ENCODE measurements at places on chromosomes 1 and 21.
A peak's percentile ranks its signal among the peaks of the same experiment; 100 is the strongest.

- no peak for DNase-seq
Observed at GRCh38 chr1:24410750-24411149, 2.8 kb downstream of the STPG1 start.

DNA sequence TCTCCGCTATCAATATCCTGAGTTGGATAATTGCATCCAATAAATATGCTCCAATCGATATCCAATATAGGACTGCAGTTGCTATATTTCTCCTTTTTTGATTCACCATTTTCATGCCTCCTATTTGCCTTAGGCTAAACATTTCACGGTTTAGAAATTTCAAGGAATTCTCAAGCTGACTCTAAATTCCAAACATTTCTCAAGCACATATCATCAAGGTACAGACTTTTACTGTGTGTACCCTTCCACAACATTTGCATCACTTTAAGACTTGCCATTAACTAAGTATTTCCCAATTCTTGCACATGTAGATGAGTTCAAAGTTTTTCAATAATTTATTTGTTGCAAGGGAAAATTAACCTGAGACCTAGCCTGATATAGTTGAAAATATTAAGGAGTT is 795.2 kb upstream of the TMPRSS15 start:
- no peak for DNase-seq

DNA sequence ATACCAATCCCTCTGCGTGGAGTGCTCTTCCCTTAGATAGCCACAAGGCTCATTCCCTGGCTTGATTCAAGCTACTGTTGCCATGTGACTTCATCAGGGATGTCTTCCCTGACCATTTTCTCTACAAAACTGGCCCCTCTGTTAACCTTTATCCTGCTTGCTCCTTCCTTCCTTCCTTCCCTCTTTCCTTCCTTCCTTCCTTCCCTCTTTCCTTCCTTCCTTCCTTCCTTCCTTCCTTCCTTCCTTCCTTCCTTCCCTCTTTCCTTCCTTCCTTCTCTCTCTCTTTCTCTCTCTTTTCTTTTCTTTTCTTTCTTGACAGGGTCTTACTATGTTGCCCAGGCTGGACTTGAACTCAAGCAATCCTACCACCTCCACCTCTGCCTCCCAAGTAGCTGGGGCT is 6.2 kb upstream of the RYR2 start:
- DNase-seq = no peak

GRCh38 chr1:4726620-4727341 is 72.4 kb downstream of the AJAP1 start:
- DNase-seq = no peak

DNA sequence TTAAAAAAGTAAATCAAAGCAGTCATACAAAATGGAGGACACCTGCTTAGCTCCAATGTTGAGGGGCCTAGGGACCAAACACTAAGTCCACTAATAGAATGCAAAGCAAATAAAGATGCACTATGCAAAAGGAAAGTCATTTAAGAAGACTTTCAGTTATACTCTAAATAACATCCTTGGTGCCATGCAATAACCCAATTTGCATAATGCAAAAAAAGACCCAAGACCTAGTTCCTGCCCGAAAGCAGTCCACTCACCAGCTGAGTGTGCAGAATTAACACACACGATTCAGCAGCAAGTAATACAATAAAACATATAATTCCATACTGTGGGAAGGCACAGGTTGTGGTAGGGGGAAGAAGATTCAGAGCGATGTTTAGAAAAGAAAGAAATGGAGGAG is 101.8 kb downstream of the TGFBR3 start:
- no peak for DNase-seq

- DNase-seq = no peak
Observed at GRCh38 chr1:192589813-192590212, 14.2 kb downstream of the RGS1 start.

DNA sequence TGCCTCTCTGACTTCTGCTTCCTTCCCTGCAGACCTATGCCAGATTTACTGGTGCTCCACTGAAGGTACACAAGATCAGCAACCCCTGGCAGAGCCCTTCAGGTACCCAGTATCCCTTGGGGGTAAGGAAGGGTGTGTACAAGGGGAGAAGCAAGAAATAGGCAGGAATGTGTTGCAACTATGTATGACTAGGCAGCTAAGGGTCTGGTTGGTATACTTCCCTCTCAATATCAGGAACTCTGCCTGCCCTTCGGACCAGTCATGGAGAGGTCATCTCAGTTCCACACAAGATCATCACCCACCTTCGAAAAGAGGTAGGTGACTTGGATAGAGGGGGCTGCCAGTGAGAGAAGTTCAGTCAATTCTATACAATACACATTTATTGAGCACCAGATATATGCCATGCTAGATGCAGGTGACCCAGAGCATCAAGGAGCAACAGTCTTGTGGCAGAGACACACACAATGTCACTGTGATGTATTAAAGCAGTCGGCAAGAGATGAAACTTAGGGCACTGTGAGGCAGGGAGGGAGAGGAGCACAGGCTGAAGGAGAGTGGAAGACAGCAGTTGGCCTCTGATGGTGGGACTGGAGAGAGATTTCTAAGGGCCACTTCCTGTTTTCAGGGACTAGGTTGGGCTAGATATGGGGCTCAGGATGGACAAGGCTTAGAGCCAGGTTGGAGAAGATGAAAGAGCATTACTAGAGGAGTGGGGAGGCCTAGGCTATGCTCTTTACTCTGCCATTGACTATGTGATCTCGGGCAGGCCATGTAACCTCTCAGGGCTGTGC is 2.0 kb downstream of the MTX1 start:
- no peak for DNase-seq

DNA sequence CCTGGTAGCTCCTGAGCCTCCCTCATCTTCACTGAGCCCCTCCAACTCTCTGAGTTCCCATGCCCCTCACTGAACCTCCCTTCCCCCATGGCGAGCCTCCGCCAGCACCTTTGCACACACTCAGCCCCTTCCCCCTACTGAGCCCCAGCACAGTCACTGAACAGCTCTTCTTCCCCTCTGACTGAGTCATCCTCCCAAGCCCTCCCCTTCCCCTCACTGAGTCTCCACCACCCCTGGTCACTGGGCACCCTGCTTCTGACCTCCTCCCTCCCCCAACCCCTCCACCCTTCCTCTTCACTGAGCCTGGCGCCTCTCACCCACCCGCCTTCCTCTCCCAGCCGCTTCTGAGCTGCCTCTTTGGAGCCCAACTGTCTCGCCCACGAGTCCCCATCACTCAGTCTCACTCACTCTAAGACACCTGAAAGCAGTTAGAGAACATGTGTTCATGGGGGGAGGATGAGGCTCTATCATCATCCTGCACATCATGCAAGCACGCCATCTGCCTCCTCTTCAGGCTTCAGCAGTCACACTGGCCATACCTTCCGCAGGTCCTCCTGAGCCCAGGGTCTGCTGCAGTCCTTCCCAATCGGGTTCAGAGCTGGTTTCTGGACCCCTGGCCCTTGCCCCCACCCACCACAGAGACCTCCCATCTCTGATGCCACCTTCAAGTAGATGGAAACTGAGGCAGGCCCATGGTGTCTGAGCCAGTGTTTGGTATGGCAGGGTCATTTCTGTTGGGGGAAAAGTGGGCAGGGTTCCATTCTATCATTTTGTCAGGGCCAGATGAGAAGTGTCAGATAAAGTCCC is 2.0 kb upstream of the TRNP1 start:
- DNase-seq = no peak

- DNase-seq = no peak
Observed at GRCh38 chr1:116984406-116985160, 17.0 kb upstream of the CD101 start.

DNA sequence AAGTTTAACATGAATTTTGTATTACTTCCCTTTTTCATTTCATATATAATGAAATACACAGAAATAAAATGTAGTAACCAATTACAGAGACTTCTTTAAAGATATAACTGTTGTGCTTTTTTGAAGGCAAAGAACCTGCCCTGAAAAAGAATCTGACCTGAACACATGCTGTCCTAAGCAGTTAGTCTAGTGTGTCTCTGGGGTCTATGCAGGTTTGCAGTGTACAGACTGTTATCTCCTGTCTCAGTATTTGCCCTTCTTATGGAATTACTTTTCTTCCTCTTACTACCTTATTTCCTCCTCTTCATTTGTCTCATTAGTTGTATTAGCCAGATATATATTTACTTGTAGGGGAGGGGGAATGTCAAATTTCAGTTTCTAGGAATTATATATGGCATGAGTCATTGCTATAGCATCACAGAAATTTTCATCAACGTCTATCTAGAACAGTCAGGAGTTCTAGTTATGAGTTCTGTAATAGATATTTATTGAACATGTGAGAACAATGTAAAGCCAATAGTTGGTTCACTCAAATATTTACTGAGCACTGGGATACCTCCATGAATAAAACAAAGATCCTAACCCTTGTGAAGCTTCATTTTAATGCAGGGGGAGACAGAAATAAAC is 28.4 kb upstream of the PLEKHO1 start:
- no peak for DNase-seq

GRCh38 chr1:30726236-30726635 is 2.9 kb upstream of the MATN1 start:
- no peak for DNase-seq

GRCh38 chr1:234970731-234971476 is 157.7 kb downstream of the TOMM20 start:
- peak; percentile 67 for DNase-seq

- DNase-seq = no peak
Observed at GRCh38 chr1:90412563-90412962, 304.5 kb downstream of the BARHL2 start.

- DNase-seq = no peak
Observed at GRCh38 chr1:25066731-25067517, 136.8 kb upstream of the RUNX3 start.

DNA sequence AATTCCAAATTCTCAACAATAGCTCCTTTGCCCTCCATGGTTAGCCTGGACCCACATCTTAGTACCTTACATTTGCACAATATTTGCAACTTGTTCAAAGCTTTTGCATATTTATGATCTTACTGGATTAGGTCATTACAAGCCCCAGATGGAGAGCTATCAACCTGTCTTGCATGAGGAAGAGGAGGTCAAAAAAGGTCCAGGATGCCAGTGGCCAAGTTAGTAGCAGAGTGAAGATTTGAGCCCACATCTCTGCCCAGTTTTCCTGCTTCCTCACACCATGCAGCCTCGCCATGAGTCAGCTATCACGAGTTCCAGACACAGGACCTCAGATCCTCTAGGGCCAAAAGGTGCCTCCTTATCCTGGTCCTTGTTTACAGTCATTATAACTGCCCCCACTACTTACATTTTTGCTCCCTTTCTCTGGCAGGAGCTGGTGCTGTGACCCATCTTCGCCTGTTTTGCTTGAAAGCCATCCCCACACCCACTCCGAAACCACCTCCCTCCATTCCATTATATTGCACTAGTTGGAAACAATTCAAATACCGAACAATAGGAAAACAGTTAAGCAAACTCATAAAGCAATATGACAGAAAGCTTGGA is 5.0 kb upstream of the AHCYL1 start:
- DNase-seq = peak; percentile 26

DNA sequence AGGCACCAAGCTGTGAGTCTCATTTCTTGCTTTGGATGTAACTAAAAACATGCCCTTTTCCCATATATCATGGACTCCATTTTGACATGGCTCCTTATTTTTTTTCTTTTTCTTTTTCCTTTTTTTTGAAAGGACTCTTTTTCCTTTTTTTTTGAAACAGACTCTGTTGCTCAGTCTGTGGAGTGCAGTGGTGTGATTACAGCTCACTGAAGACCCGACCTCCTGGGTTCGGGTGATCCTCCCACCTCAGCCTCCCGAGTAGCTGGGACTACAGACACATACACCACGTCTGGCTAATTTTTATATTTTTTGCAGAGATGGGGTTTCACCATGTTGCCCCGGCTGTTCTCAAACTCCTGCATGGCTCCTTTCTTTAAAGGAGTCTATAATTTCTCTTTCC is 10.4 kb upstream of the SYCP1 start:
- no peak for DNase-seq

DNA sequence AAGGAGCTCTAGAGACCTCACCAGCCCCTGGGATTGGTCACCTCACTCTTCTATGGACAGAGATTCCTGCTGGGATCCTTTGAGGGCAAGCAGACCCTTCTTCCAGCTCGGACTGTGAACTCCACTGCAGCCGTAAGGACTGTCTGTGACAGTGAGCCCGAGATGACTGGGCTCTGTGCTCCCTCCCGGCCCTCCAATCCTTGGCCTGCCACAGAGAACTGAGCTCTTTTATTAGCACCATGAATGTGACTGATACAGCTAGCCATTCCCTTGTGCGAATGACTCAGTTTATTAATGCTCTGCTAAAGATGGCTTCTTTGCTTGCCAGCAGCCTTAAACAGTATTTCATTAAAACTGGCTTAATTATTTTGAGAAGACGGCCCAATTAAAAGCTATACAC is 194.6 kb upstream of the LMO4 start:
- DNase-seq = no peak

- no peak for DNase-seq
Observed at GRCh38 chr1:226637147-226637935, 88.8 kb downstream of the STUM start.

- DNase-seq = no peak
Observed at GRCh38 chr1:185535621-185536020, 198.6 kb upstream of the HMCN1 start.

DNA sequence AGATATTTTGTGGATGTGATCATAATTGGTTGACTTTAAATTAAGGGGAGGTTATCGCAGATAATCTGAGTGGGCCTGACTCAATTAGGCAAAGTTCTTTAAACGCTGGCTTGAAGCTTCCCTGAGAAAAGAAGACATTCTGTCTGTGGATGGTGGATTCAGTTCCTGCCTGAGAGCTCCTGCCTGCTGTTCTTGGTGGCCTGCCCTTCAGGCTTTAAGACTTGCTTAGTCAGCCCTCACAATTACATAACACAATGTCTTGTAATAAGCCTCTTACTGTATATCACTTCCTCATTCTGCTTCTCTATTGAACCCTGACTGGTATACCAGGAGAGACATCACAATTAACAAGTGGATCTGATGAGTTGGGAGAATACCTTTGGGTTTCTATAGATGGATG is 50.2 kb downstream of the KCNJ6 start:
- peak; percentile 85 for DNase-seq

GRCh38 chr1:44512313-44512885 is 107.3 kb downstream of the RNF220 start:
- no peak for DNase-seq

DNA sequence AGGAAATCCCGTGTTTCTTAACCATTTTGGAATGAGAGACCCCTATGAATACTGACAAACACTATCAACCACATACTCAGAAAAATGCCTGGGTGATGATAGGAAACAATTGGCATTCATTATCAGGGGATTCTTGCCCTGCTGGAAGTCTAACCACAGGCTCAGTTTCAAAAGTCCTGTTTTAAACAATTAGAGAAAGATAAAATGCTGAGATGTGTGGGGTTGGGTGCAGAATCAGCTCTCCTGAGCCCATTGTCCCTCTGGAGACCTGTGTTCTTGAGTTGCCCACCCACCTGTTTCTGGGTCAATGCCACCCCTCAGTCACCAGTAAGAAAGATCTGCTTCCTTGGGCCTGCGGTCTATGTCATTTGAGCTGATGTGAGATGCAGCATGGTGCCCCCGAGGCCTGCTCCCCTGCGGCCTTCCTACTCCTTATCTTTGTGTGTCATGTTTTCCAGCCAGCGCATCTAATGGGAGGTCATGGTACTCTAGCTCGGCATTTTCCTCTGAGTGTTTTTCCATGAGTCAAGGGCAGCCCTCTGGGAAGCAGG is 130.3 kb upstream of the PLXNA2 start:
- DNase-seq = no peak

GRCh38 chr1:199746666-199747384 is 280.7 kb upstream of the NR5A2 start:
- DNase-seq = no peak

GRCh38 chr1:73042403-73042802 is 760.1 kb upstream of the NEGR1 start:
- no peak for DNase-seq

- no peak for DNase-seq
Observed at GRCh38 chr1:39795651-39796050, 7.0 kb upstream of the BMP8B start.
